Epithelial cell of proximal tubule (primary cell): ENCODE measurements at places on chromosomes 4 and X. TPM values are rescaled to one million over a fixed set of nuclear protein-coding genes. Genes with fewer than 3 reads are reported as not detected.

ALB gene
- total RNA-seq: not detected in 2 replicates

SH3D19 gene
- total RNA-seq: 14.8 and 21.4 TPM in 2 replicates

IL2 gene
- not detected in 2 replicates for total RNA-seq

DCAF8L2 gene
- not detected in 2 replicates for total RNA-seq

FAM9B gene
- total RNA-seq: not detected in 2 replicates

LDB2 gene
- total RNA-seq: 0.75 and 1.4 TPM in 2 replicates

PHEX gene
- total RNA-seq: 0.07 and 0.29 TPM in 2 replicates

RNF128 gene
- total RNA-seq: 0.36 and 1.2 TPM in 2 replicates

FAM9C gene
- total RNA-seq: not detected in 2 replicates

SPANXB1 gene
- 0.65 TPM in 1 of 2 replicates, not detected in the other for total RNA-seq

TMPRSS11B gene
- total RNA-seq: not detected in 2 replicates

LAS1L gene
- total RNA-seq: 23.9 and 39.6 TPM in 2 replicates

MAGEB2 gene
- not detected in 2 replicates for total RNA-seq

CT47B1 gene
- not detected in 2 replicates for total RNA-seq

BMPR1B gene
- 2.0 TPM in 2 replicates for total RNA-seq

USP51 gene
- 0.80 and 1.0 TPM in 2 replicates for total RNA-seq

TAF7L gene
- 0.36 and 1.3 TPM in 2 replicates for total RNA-seq

SMIM31 gene
- not detected in 2 replicates for total RNA-seq

HMGN5 gene
- total RNA-seq: 0.17 and 3.0 TPM in 2 replicates

PCSK1N gene
- 12.4 and 19.3 TPM in 2 replicates for total RNA-seq

CWH43 gene
- 0.52 and 1.6 TPM in 2 replicates for total RNA-seq

AKAP14 gene
- not detected in 2 replicates for total RNA-seq
